ENCODE measurements at places on chromosomes 3 and 15.

- DNase-seq: no peak
Measured at GRCh38 chr15:62393196-62393595, 228.1 kb upstream of the C2CD4B start.

DNA sequence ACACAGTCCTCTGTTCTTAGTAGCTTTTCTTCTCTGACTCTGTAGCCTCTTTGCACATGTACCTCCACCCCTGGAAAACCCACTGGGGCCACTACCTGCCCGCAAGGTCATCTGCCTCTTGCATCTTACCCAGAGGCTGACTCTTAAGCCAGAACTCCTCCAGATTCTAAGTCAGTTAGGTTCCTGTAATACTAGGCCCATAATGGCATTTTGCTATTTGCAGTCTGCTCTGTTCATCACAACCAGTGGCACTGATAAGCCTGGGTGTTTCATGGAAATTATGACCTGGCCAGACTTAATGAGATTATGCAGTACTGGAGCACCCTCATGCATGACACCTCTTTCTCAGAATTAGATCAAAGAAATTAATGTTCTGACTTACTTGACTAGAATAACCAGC is 31.7 kb upstream of the ATG7 start:
- DNase-seq: no peak

- no peak for DNase-seq
Measured at GRCh38 chr15:97386940-97387339, 573.6 kb upstream of the ARRDC4 start.

DNA sequence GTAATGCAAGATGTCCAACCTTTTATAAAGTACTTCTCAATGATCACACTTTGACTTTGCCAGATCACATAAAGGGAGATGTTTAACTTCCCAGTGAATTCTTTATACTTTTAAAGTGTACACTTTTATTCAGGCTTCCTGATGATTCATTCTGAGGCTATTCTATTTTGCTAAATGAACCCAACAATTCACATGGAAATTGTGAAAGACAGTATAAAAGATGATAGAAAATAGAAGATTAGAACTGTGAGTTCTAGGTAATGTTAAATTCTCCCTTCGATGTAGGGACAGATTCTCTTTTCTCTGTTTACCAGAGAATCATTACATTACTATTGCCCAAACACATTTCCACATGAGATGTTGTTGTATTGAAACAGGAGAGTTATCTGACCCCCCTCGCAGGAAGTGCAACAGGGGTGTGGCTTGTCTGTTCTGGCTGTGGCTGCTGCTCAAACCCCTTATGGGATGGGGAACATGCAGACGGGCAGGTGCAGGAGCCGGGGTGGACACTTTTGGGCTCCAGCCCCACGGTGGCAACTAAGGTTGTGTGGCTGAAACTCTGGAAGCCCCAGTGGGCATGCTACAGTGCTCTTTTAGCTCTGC is 131.3 kb upstream of the LRTM1 start:
- DNase-seq: no peak

DNA sequence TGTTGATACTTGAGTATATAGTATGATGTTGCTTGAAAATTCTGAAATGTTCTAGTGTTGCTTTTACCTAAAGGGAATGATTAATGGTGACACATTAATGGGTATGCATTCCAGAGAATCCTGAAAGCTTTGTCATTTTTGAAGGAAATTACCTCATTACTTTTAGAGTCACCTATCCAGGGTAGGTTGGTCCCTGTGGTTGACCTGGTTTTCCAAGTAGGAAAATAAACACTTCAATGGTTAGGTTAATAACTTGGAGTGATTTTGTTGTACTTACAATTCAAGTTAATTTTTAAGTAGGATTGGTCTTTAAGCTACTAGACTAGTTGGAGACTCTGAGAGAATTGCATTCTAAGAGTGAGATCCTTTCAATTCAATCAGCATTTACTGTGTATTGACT is 31.0 kb downstream of the MITF start:
- DNase-seq: no peak

DNA sequence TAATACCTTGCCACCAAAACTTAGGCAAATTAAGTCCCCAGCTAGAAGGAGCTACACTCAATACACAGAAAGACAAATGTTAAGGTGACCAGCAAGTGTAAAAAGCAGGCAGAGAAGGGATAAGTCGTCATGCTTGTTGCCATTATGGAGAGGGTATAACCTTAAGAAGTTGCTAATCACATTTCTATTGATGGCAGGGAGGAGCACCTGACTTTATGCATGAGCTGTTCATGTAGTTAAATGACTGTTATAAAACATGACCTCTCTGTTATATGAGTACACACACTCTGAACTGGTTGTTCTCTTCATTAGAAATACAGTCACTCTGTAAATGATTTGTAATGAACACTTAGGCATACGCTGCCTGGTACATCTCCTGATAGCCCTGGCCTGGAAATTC is 6.6 kb upstream of the CCNL1 start:
- DNase-seq: no peak

DNA sequence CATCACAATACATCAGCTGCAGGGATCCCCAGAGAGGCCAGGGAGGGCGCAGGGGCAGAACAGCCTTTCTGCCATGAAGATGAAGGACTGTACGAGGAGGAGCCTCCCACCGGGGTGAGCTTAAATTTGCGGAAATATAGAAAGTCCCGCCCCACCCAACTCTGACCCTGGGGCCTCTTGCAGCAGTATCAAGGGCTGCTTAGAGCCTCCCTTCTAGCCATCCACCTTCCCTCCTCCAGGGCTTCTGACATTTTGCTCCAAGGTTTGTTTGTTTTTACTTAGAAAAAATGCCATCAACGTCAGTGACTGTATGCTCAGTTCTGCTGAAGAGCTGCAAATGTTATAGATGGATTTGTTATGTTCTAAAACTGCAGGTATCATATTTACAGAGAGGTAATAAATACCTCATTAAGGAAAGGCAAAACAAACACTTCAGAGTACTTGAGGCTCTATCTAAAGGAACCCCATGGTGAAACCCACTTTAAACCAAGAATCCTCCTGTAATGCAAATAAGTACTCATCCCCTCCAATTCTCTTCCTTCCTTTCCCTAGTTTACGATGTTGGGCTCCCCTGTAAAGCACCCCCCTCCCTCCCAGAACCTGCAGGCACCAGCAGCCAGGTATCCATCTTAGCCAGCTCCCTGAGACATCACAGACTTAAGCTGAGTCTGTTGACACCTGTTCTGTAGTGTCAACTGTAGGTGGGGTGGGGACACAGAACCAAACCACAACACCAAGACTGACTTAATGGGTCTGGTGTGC is 30.5 kb downstream of the RFTN1 start:
- DNase-seq: peak; percentile 71

GRCh38 chr15:46304321-46304720 is 669.5 kb downstream of the SQOR start:
- DNase-seq: no peak

All from NCI-H1105 (cell line).